ENCODE measurements at places on chromosomes 7 and 10.

GRCh38 chr7:158362001-158362400 lies 225.6 kb downstream of the PTPRN2 start:
- no peaks in the 10 kb centered on the region for H3K27me3 ChIP-seq
- H3K4me3 ChIP-seq, result no peak overlapping the region
- no peak for DNase-seq
- H3K36me3 ChIP-seq, result no peaks in the 10 kb centered on the region
- no peak overlapping the region for H3K27ac ChIP-seq

- H3K4me1 ChIP-seq, result no peaks in the 10 kb centered on the region
- no peaks in the 10 kb centered on the region for H3K36me3 ChIP-seq
- no peak overlapping the region for H3K27ac ChIP-seq
- H3K27me3 ChIP-seq, result no peaks in the 10 kb centered on the region
Measured at GRCh38 chr7:7324698-7325097, 142.4 kb downstream of the C1GALT1 start.

DNA sequence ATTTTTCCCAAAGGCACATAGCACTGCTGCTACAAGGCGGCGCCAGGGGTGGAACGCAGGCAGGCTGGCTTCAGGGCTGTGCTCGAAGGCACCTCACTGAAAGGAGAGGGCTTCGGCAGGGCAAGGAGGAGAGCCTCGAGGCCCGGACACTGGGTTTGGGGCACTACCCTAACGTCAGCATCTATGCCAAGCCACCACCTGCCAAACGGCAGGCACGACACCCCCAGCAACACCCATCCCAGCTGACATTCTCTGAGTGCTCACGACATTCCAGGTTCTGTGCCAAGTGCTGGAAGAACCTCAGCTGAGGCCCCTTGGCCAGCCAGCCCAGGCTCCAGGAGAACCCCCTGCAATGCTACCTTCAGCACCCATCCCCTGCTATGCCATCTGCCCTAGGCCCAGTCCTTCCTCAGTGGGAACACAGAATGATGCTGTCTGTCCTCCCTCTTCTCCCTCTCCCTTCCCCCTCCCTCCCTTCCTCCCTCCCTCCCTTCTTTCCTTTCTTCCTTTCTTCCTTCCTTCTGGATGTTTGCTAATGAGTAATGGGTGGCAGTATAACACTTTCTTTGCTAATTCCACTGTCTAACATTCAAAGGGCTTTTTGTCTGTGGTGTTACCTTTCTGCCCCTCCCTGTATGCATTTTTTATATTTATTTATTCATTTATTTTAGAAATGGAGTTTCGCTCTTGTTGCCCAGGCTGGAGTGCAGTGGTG lies 24.3 kb downstream of the ZCCHC24 start:
- no peak overlapping the region for H3K4me3 ChIP-seq
- no peak for DNase-seq
- H3K4me1 ChIP-seq, result no peaks in the 10 kb centered on the region
- H3K27ac ChIP-seq, result no peak overlapping the region
- no peaks in the 10 kb centered on the region for H3K36me3 ChIP-seq
- H3K27me3 ChIP-seq, result no peaks in the 10 kb centered on the region

DNA sequence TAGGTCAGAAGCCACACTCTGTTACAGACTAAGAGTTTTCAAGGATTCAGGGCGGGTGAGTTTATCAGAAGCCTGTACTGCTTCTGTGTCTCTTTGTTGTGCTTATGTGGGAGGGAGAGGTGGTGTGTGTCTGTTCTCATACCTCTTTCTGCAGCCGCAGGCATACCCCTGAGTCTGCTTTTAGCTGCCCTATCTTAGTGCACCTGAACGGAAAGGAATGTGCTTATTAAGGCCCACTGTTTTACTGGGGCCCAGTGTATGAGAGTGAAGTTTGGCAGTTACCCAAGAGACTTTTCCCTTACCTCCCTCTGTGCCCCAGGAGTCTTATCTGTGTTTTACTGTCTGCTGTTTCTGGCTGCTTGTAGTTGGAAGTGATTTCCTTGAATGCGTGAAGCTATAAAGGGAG lies 104.3 kb downstream of the TYW1 start:
- H3K4me3 ChIP-seq, result no peak overlapping the region
- H3K4me1 ChIP-seq, result peaks cover 6% of the 10 kb centered on the region
- no peak overlapping the region for H3K27ac ChIP-seq
- H3K36me3 ChIP-seq, result peaks cover 3% of the 10 kb centered on the region

- H3K4me1 ChIP-seq, result no peaks in the 10 kb centered on the region
- no peaks in the 10 kb centered on the region for H3K36me3 ChIP-seq
- no peak overlapping the region for H3K4me3 ChIP-seq
- no peak for DNase-seq
- no peaks in the 10 kb centered on the region for H3K27me3 ChIP-seq
Measured at GRCh38 chr10:116689744-116690143, 52.6 kb downstream of the HSPA12A start.

- DNase-seq, result no peak
- H3K36me3 ChIP-seq, result no peaks in the 10 kb centered on the region
- no peaks in the 10 kb centered on the region for H3K4me1 ChIP-seq
- no peaks in the 10 kb centered on the region for H3K27me3 ChIP-seq
- no peak overlapping the region for H3K27ac ChIP-seq
Measured at GRCh38 chr7:2024567-2024918, 208.2 kb downstream of the MAD1L1 start.

DNA sequence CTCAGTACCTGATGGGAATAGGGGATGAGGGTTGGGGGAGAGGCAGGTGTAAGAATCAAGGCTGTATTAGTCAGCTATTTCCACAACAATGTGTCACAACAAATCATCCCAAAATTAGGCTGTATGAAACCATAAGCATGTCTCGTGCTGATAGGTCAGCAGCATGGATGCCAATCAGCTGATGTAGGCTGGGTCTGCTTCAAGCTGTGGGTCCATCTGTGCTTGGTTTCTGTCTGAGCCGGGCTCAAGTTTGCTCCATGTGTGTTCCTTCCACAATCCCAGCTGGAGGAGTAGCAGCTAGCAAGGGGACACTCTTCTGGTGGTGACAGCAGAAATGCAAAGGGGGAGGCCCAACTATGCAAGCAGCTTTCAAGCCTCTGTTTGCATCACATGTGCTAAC lies 97.9 kb upstream of the ZNF746 start:
- H3K27me3 ChIP-seq, result no peaks in the 10 kb centered on the region
- peaks cover 4% of the 10 kb centered on the region for H3K4me1 ChIP-seq
- H3K4me3 ChIP-seq, result no peak overlapping the region
- peaks cover 19% of the 10 kb centered on the region for H3K36me3 ChIP-seq
- H3K27ac ChIP-seq, result no peak overlapping the region

- no peaks in the 10 kb centered on the region for H3K4me1 ChIP-seq
- H3K27me3 ChIP-seq, result no peaks in the 10 kb centered on the region
- no peak overlapping the region for H3K27ac ChIP-seq
- no peaks in the 10 kb centered on the region for H3K36me3 ChIP-seq
- no peak overlapping the region for H3K4me3 ChIP-seq
Measured at GRCh38 chr7:82211333-82211732, 232.2 kb downstream of the CACNA2D1 start.

DNA sequence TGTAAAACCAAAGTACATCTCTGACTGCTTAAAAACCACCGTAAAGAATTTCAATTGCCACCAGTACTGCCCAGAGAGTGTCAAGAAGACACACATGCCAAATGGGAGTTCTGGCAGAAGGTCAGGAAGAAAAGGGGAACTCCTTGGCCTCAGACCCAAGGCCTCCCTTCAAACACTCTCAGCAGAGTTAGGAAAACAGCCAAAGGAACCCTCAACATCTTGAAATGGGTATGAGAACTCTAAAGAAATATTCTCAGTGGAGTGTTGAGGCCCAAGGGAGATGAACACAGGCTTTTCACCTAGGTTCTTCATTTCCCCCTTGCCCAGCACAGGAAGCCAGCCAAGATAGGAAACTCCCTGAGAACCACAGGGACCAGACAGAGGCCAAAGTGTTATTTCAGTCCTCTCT lies 96.1 kb upstream of the ASAH2 start:
- no peak overlapping the region for H3K4me3 ChIP-seq
- no peaks in the 10 kb centered on the region for H3K4me1 ChIP-seq
- no peak overlapping the region for H3K27ac ChIP-seq
- no peak for DNase-seq

DNA sequence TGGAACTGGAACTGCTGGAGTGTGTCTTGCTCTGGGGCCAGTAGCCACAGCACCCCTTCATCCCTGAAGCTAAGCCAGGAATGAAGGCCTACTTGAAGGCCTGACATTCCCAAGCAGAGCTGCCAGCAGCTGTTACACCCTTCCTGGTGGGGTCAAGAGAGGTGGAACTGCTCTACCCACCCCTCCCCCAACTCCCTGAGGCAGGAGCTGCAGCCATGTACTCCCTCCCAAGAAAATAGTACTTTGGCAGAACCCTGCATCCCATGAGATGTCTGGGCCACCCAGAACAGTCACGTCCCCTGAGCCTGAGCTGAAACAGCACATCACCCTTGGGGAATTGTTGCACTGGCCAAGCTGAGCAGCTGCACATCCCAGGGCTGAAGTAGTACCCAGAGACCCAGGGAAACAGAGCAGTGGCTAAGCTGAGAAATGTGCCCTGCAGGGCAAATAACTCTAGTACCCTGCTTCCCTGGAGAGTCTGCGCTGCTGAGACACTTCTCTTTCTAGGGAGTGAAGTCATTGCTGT lies 63.4 kb upstream of the PLA2G12B start:
- H3K27me3 ChIP-seq, result no peaks in the 10 kb centered on the region
- H3K4me3 ChIP-seq, result no peak overlapping the region
- no peak overlapping the region for H3K27ac ChIP-seq

DNA sequence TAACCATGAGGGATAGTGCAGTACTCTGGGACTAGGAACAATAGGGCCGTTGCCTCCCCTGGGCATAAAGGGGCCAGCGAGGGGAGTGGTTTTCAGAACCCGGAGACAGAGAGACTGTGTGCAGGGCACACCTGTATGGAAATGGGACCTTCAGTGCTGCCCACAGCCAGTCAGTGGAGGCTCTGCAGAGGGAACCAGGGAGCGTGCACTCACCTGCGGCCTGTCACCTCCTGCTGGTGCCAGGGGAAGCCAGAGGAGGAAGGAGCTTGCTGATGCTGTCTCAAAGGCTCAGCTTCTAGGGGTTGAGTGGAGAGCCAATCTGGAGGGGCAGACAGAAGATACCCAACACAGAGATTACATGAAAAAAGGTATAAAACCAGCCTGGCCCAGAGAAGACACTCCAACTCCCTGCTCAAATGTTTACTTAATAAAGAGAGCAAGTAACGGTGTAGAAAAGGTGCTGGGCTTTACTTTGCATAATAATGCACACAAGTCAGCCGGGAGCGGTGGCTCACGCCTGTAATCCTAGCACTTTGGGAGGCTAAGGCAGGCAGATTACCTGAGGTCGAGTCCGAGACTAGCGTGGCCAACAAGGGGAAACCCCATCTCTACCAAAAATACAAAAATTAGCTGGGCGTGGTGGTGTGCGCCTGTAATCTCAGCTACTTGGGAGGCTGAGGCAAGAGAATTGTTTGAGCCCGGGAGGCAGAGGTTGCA lies 35.5 kb upstream of the WAPL start:
- no peaks in the 10 kb centered on the region for H3K4me1 ChIP-seq
- no peak overlapping the region for H3K27ac ChIP-seq
- H3K4me3 ChIP-seq, result no peak overlapping the region

- H3K27me3 ChIP-seq, result no peaks in the 10 kb centered on the region
- no peak for DNase-seq
- no peaks in the 10 kb centered on the region for H3K4me1 ChIP-seq
- H3K27ac ChIP-seq, result no peak overlapping the region
- H3K36me3 ChIP-seq, result no peaks in the 10 kb centered on the region
- H3K4me3 ChIP-seq, result no peak overlapping the region
Measured at GRCh38 chr10:66927251-66927935, 1.6 kb downstream of the LRRTM3 start.

DNA sequence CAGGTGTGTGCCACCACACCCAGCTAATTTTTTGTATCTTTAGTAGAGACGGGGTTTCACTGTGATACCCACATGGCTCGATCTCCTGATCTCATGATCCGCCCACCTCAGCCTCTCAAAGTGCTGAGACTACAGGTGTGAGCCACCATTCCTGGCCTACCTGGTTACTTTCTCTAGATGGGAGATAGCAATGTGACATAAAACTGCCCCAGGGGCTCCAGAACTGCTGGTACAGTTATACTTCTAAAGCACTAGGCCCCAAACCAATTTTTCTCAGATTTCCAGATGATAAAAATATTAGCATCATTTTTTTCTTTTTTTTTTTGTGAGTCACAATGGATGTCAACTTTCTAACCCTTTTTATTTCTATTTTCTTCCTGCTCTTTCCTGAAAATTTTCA lies 27.4 kb downstream of the ITGB8 start:
- no peak overlapping the region for H3K27ac ChIP-seq
- no peaks in the 10 kb centered on the region for H3K4me1 ChIP-seq
- H3K36me3 ChIP-seq, result no peaks in the 10 kb centered on the region
- H3K27me3 ChIP-seq, result no peaks in the 10 kb centered on the region
- H3K4me3 ChIP-seq, result no peak overlapping the region
- DNase-seq, result no peak

- no peaks in the 10 kb centered on the region for H3K27me3 ChIP-seq
- no peaks in the 10 kb centered on the region for H3K36me3 ChIP-seq
- no peak overlapping the region for H3K4me3 ChIP-seq
- H3K4me1 ChIP-seq, result no peaks in the 10 kb centered on the region
Measured at GRCh38 chr10:77332256-77332655, 305.4 kb downstream of the KCNMA1 start.

DNA sequence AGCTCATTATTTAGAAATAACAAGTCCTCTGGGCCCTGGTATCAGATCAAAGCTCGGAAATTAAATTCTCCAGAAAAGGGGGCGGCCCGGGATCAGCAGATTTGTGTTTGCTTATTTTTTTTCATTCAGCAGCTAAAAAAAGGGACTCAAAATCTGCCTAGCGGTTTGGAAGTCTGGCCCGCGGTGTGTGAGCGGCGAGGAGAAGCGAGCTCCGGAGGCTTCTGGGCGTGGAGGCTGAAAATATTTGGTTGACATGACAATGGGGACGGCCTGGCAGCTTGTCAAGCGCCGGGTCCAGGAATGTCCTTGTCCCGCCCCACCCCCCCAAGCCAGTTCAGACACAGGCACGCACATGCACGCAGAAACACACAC lies 43.4 kb downstream of the FOXL3 start:
- no peak overlapping the region for H3K4me3 ChIP-seq
- peaks cover 6% of the 10 kb centered on the region for H3K4me1 ChIP-seq
- DNase-seq, result no peak
- no peaks in the 10 kb centered on the region for H3K36me3 ChIP-seq

DNA sequence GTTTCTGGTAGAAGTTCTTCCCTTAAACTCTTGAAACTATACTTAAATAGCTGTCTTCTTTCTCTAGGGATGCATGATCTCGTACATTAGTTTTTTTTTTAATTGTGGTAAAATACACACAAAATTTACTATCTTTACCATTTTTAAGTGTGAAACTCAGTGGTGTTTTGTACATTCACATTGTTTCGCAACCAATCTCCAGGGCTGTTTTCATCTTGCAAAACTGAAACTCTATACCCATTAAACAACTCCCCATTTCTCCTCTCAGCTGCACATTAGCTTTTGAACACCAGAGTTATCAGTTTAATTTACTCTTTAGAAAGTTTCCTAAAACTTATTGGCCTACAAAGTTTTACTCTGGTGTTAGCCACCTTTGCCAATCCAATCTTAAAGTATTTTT lies 45.5 kb upstream of the PRKAR2B start:
- peaks cover 3% of the 10 kb centered on the region for H3K27me3 ChIP-seq
- no peaks in the 10 kb centered on the region for H3K36me3 ChIP-seq
- H3K4me1 ChIP-seq, result no peaks in the 10 kb centered on the region
- no peak overlapping the region for H3K4me3 ChIP-seq
- DNase-seq, result no peak
- no peak overlapping the region for H3K27ac ChIP-seq
